ENCODE measurements at places on chromosomes 3 and 15. TPM values are rescaled to one million over a fixed set of nuclear protein-coding genes. Genes with fewer than 3 reads are reported as not detected.

Gene CRYBG3
- total RNA-seq, result 19.7 TPM

Gene MYZAP
- 22.0 TPM for total RNA-seq

Gene ASB14
- 2.1 TPM for total RNA-seq

Gene LRRC3B
- not detected for total RNA-seq

Gene ANKDD1A
- 5.5 TPM for total RNA-seq

Gene DPPA4
- not detected for total RNA-seq

Gene SLC7A14
- total RNA-seq, result 0.03 TPM

Data from upper lobe of left lung (tissue), 6 donors.